ENCODE measurements at places on chromosomes 2 and 18.

- no peak for DNase-seq
These were observed 380.6 kb downstream of the FBXO15 start for GRCh38 chr18:73766910-73767515.

DNA sequence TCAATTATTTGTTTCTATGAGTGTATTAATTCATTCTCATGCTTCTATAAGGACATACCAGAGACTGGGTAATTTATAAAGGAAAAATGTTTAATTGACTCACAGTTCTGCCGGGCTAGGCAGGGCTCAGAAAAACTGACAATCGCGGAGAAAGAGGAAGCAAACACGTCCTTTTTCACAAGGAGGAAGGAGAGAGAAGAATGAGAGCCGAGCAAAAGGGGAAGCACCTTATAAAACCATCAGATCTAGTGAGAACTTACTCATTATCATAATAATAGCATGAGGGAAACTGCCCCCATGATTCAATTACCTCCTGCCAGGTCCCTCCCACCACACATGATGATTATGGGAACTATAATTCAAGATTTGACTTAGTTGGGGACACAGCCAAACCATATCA, 294.0 kb downstream of the DSC3 start:
- no peak for DNase-seq

DNA sequence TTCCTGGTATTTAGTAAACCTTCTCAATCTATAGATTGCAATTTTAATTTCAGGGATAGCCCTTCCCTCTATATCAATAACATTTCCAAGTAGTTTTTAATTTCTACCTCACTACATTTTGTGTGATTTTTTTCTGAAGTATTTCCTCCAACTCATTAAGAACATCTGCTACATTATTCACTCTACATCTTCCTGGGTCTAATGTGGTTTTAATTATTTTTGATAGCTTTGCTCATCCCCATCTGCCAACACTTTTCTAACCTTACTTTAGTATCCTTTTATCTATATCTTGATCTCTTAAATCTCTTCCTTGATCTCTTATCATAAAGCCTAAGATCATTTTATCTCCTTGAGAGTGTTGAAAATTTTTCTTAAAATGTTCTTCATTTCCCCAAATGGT, 278.3 kb upstream of the CYP26B1 start:
- no peak for DNase-seq

DNA sequence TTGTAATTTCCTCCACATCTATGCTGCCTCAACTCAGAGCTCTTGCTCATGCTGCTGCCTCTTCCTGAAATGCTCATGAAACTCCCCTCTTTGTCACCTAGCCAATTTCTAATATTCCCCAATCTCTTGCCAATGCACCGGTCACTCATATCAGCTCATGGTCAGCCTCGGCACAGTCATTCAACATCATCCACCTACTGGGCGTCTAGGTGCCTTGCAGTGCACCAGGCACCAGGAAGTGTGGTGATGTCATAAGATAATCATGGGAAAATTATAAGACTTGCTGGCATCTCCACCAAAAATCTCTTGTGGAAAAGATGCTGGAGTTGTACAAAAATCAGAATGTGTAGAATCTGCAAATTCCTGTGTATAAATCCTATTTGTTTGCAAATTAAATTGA, 52.6 kb upstream of the RAB27B start:
- DNase-seq, result no peak

GRCh38 chr2:228675091-228675490, 493.6 kb upstream of the SPHKAP start:
- DNase-seq, result no peak

GRCh38 chr2:8367833-8368232, 314.0 kb upstream of the ID2 start:
- DNase-seq, result no peak

DNA sequence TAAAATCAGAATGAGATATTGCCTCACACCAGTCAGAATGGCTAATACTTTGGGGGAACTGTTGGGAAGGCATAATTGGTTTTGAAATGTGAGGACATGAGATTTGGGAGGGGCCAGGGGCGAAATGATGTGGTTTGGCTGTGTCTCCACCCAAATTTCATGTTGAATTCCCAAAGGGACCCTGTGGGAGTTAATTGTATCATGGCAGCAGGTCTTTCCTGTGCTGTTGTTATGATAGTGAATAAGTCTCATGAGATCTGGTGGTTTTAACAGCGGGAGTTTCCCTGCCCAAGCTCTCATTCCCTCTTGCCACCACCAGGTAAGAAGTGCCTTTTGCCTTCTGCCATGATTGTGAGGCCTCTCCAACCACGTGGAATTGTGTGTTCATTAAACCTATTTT, 59.6 kb downstream of the CSRNP3 start:
- no peak for DNase-seq

DNA sequence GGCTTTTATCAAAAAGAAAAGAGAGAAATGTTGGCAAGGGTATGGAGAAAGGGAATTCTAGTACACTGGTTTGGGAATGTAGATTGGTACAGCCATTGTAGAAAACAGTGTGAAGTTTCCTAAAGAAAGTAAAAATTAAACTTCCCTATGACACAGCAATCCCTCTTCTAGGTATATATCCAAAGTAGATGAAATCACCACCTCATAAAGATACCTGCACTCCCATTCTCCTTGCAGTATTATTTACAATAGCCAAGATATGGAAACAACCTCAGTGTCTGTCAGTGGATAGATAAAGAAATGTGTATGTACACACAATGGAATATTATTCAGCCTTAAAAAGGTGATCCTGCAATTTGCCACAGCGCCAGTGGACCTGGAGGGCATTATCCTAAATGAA, 147.2 kb upstream of the NOSTRIN start:
- DNase-seq, result no peak

DNA sequence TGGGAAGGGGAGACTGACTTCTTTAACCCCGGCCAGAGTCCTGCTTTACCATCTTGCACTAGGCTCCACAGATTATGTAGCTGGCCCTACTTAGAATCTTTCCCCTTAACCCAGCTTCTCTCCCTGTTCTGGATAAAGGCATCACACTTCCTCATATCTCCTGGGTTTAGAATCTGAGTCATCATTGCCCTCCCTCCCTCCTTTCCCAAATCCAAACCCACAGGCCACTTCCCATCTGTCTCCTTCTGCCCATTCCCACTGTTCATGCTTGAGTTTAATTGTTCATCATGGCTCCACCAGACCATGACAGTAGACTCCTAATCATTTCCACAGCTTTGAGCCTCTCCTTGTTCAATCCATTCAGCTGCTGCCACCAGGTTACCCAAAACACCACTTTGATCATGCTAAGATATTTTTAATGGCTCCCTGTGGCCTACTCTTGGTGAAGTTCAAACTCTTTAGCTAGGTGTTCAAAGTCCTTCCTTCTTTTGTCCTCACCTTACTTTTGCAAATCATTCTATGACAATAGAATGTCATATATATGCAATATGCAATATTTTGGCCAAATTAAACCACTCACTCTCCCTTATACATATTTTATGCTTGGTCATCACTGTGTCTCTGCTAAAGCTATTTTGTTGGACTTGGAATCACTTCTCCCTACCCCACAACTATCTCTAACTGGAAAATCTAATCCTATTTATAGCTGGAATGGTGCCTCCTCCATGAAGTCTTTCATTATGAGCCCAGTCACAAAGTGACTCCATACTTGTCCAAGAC, 5.5 kb downstream of the PDE11A start:
- DNase-seq, result no peak

GRCh38 chr2:36338827-36339145, 16.8 kb upstream of the CRIM1 start:
- DNase-seq, result no peak

- DNase-seq, result no peak
These were observed 14.8 kb upstream of the DTNA start for GRCh38 chr18:34695310-34695709.

DNA sequence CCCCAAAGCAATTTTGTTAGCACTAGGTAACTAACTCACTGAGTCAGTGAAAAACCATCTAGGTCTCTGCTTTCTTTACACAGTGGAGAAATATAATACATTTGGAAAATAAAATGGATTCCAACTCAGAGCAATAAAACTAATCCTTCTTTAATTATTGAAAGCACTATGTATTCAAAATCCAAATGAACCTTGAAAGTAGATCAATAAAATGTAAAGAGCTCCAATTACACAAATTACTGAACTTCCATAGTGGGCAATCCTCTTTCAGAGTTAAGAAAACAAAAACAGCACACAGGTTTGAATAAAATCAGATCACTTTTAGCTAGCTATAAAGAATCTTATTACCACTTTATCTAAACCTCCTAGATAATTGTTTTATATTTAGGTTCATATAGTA, 208.1 kb downstream of the NR4A2 start:
- DNase-seq, result no peak

DNA sequence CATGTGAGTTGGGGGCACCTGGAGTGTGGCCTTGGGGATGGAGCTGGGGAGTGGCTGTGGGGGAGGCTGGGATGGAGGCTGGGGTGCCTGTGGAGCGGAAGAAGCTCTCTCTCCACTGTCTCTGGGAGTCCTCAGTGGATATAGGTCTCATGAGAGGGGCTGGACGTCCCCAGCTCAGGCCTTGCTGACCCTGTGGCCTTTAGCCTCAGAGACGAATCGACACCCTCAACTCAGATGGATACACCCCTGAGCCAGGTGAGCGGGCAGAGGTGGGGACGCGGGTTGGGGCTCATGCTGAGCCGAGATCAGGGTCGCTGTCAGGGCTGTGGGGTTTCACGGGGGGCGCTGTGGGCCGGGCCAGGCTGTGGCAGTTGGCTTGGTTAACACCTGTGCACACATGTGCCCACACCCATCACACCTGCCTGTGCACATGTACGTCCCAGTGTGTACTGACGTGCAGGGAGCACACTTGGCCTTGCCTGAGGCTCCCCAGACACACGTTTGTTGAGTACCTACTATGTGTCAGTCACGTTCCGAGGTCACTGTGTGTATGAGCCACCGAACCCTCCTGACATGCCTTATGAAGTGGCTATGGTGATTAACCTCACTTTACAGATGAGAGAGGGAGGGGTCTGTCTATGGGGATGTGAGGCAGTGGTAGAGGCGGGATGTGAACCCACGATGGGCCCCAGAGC, 20.1 kb downstream of the ZAP70 start:
- no peak for DNase-seq

DNA sequence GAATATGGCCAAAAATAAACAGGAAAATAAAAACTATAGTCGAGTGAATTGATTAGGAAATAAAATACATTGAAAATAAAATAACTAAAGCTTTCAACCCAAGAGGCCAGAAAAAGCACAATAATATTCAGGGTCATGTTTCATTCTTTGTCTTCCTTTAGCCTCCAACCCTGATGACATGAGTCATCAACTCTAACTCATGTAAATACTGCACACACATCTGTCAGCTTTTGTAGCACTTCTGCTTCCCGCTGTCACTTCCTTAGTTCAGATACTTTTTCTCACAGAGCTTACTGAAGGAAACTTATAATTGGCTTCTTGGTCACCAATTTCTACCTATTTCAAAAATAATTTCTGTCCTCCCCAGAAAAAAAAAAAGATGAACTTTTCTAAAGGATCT, 112.8 kb downstream of the UPP2 start:
- no peak for DNase-seq

DNA sequence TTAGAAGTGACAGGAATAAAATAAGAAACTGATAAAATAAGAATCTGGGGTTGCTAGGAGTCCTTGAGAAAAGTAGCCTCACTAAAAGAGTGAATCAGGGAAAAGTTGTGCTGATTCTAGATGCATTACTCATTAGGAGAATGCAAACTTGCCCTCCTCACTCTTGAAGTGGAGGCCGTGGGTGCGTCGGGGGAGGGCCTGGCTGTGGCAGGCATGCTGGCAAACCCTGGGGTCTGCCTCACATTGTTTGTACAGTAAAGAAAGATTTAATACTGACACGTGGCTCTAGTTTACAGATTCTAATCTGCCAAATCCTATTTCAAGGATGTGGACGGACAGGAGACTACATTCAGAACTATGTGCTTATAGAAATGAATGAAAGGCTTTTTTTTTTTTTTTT, 41.9 kb downstream of the TANC1 start:
- DNase-seq, result no peak

- DNase-seq, result no peak
These were observed 92.3 kb downstream of the KCNH7 start for GRCh38 chr2:162746310-162746709.

GRCh38 chr2:186675380-186675779, 18.5 kb upstream of the FAM171B start:
- no peak for DNase-seq

DNA sequence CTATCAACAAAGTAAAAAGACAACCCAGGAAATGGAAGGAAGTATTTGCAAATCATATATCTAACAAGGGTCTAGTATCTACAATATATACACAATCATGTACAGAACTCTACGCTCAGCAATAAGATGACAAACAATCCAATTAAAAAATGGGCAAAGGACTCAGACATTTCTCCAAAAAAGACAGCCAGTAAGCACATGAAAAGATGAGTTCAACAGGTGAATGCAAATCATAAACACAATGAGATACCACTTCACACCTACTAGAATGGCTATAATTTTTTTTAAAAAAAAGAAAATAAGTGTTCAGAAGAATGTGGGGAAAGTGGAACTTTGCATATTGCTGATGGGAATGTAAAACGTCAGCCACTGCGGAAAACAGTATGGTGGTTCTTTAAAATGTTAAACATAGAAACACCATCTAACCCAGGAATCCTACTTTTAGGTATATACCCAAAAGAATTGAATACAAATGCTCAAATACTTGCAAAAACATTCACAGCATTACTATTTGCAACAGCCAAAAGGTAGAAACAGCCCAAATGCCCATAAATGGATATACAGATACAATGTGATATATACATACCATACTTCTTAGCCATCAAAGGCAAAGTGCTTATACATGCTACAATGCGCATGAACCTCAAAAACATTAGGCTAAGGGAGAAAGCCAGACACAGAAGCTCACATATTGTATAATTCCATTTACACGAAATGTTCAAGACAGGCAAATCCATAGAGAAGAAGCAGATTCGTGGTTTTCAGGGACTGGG, 121.2 kb downstream of the CABYR start:
- DNase-seq, result no peak

GRCh38 chr18:33603454-33603853, 25.4 kb downstream of the ASXL3 start:
- DNase-seq, result no peak

Data from sciatic nerve (tissue), 2 donors.